Stimulated activated CD4-positive, alpha-beta T cell treated with anti-CD3 and anti-CD28 coated beads, Interleukin-12 subunit alpha, Interleukin-12 subunit beta, amount 100 ng/mL, for 24 hours (primary cell): ENCODE measurements at places on chromosomes 6 and 20.

DNA sequence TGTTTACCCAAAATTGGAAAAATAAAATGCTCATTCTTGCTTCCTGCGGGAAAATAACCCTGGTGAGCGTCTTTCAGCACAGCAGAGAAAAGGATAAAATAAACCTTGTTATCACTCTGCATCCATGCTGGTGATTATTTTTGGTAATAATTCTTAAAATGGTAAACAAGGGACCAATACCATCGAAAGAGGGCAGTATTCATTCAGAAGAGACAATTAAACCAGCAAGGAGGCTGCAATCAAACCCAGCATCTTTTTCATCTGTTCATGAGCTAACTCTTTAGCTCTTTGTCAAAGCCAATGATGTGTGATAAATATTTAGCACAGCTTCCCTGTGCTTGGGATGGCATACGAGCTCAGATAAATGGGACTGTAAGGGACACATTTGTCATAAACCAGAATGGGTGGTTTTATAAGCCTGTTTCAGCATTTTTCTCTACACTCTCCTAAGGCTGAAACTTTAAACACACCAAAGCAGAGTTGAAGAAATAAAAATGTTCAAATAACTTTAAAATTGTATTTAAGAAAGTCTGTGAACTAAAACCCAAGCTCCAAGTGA lies 34.4 kb downstream of the CDH26 start:
- no peak for DNase-seq

GRCh38 chr6:44010411-44011349 lies 116.6 kb downstream of the MRPL14 start:
- DNase-seq = no peak

- no peak for DNase-seq
Observed at GRCh38 chr6:44954281-44954680, 373.8 kb upstream of the RUNX2 start.

- DNase-seq = peak; percentile 76
Observed at GRCh38 chr6:28988536-28989311, 16.4 kb downstream of the ZNF311 start.

- no peak for DNase-seq
Observed at GRCh38 chr6:11236076-11236750, 3.7 kb upstream of the NEDD9 start.

GRCh38 chr6:126077810-126078776 lies 91.8 kb downstream of the TRMT11 start:
- DNase-seq = no peak

DNA sequence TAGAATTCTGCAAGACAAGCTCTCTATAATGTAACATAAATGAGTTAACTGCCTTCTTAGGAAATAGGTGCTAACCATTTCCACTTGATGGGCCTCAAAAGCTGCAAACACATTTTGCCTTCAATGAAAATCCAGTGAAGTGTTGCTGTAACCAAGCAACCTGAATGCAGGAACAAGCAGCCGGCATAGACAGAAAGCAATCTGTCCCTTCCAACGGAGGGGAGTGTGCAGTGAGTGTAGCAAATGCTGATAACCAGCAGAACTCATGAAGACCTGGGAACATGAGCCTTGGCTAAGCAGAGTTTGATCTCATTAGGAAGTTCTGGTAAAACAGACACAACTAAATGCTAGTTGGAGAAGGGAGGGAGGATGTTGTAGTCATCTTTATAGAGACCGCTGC lies 697.8 kb downstream of the KIF16B start:
- no peak for DNase-seq

DNA sequence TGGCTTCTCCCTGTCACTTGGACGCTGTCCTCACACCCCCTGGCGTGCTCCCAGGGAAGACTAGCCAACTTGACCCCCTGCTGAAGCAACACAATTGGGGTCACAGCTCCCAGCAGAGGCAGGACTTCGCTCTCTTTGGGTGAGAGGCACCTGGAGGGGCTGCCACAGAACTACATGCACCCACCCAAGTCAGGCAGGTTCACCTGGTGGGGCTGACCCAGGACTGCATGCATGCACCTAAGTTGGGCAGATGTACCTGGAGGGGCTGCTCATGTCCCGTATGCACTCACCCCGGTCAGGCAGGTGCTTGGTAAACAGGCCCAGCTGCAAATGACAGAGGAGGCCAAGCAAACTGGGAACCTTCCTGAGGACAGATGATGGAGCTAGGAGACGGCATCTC lies 154.3 kb upstream of the RPS6KA2 start:
- no peak for DNase-seq

- DNase-seq = no peak
Observed at GRCh38 chr6:3822747-3823445, 26.3 kb upstream of the FAM50B start.

DNA sequence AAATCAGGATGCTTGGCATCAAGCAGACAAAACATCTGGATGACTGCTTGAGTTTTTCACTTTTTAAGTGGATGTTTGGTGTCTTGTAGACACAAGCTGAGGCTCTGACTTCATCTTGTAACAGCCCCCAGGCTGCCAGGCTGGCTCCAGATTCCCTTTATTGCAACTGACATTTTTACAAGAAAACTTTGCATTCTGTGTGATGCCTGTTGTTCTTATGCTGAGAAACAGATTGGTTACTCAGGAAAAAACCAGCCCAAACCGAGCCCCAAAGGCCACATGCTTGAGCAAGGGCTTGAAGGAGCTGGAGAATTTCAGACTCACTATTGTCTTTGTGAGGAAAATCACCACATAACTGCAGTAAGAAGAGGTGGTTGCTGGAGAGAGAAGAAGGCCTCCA lies 98.4 kb upstream of the PREP start:
- no peak for DNase-seq

DNA sequence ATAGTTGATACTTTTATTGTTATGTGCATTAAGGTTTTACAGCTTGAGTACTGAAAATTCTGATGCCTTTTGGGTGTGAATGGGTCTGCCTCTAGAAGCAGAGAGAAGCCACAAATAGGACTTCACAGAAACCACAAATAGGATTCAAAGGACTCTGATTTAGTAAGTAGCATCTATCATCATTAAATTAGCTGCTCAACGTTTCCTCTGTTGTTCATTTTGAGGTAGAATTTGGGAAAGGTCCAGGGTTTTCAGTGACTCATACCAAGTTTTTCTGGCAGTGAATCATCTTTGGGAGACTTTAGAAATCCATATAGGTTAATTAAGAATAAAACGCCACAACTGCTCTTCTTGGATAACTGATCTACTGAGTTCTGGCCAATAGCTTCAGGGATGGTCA lies 105.1 kb downstream of the PHF3 start:
- no peak for DNase-seq

DNA sequence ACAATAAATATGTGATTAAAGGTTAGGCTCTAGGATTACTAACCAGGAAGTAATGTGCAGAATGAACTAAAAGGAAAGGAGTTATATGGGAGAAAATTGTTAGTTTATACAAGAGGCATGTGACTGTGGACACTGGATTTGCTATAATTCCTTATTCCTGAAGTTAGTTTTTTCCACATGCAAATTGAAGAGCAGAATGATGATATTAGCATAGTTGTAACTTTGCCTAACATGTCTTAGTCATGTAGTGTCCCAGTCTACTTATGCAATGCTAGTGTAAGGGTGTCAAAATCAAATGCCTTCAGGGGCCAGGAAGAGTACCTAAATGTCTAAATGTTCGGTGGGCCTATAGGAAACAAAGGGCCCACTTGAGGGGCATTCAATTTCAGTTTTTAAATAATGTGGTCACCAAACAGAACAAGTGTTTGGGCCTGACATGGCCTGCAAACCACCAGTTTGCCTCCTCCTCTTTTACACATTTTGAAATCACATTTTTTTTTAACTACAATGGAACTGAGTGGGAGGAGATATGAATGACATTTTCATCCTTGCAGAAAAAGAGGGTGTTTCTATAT lies 28.0 kb upstream of the CEP85L start:
- DNase-seq = no peak

- no peak for DNase-seq
Observed at GRCh38 chr6:29967379-29968010, 25.2 kb downstream of the HLA-A start.

- no peak for DNase-seq
Observed at GRCh38 chr20:12660918-12661317, 347.9 kb upstream of the SPTLC3 start.

DNA sequence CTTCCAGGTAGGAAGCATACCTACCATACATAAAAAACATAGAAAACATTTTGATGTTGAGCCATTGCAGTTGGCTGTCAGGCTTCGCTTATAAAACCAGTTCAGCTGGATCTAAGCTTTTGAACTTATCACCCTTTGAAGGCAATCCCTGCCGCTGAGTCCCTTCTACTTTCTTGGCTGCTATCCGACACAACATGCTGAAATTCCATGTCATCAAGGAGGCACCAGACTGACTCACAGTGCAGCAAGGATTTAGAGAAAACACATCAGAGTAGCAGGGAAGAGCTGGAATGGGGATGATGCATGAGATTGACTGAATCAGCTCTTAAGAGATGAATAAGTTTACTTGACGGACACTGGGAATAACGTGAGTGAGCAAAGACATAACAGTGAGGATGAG lies 135.0 kb upstream of the MAN1A1 start:
- no peak for DNase-seq

GRCh38 chr6:26468829-26469228 lies 11.1 kb downstream of the BTN2A1 start:
- no peak for DNase-seq

DNA sequence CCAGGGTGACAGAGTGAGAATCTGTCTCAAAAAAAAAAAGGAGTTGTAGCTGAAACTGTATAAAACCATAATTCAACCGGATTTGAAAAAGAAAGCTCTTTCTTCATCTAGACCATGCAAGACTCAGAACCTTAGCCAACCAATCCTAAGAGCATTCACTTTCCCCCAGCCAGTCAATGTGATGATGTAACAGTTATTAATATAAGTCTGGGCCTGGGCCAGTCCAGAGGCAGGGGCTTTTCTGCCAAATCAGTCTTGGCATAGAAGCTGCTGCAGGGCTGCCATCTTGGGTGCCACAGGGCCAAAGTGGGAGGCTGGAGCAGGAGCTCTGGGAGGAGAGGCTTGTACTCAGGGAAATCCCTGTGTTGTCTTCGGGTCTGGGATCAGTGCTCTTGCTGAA lies 288.4 kb downstream of the CLIC5 start:
- no peak for DNase-seq

GRCh38 chr6:11380969-11381744 lies 148.7 kb upstream of the NEDD9 start:
- DNase-seq = no peak

- DNase-seq = no peak
Observed at GRCh38 chr6:70285201-70285600, 17.7 kb downstream of the COL9A1 start.

DNA sequence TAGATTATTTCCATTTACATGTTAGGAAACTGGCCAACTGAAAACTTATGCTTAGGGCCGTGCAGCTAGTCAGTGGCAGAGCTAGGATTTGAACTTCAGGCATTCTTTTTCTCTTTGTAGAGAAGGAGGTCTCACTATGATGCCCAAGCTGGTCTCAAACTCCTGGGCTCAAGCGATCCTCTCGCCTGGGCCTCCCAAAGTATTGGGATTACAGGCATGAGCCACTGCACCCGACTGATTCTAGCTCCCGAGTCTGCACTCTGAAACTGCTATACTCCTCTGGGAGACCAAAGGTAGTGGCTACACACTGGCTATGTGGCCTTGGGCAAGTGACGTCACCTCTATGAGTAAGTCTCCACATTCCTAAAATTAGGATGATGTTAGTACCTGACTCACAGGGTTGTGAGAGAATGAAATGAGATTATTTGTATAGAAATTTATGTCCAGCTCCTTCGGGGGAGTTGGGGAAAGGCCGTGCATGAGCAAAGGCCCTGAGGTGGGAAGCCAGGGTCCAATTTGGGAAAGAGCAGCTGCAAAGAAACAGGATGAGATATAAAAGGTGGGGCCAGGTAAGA lies 6.4 kb downstream of the PLTP start:
- DNase-seq = no peak

DNA sequence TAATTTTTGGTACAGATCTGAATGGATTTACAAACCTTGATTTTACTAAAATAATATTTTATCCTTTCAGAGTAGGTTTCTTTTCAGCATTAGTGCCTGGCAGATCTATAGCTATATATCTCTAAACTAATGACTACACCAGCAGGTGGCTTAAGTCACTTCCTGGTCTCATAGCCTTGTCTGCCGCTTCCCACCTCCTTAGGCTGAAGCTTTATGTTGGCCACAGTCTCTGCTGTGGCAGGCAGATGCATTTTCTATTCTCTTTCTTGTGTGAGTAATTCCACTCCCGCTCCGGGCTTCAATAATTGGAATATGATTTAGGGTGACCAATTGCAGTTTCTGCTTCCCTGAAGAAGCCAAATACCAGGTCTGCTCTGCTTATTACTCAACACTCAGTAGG lies 226.8 kb upstream of the HS3ST5 start:
- no peak for DNase-seq

- no peak for DNase-seq
Observed at GRCh38 chr6:153537422-153537821, 406.3 kb upstream of the RGS17 start.

DNA sequence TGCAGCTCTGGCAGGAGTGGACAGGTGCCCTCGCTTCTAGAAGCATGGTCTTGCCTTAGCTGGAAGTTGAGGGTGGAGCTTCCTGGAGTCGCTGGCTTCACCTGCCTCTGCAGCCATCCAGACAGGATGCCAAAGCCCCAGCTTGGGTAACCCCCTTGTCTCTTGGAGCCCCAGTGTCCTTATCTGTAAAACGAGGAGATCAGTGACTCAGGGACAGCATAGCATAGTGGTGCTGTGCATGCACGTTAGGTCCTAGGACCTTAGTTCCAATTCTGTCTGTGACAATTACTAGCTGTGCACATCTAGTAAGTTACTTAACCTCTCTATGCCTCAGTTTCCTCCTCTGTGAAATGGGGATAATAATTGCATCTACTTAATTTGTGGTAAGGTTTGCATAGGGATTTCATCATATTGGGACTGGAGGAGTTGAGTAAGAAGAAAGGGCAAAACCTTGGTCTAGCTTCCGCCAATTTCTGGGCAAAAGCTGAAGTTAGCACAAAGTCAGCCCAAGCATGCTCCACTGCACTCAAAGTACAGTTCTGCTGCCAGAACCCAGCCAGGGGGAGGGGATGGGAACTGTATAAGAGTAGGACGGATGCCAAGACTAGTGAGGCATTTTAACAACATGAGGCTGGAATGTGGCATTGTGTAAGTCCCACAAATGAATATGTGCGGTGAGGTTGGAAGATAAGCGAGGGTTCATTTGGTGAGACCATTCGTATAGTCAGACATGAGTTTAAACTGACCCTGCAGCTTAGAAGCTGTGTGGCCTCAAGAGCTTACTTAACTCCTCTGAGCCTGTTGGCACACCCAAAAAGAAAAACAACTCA lies 24.5 kb downstream of the TOX2 start:
- DNase-seq = no peak
